ENCODE measurements at places on chromosomes 1 and 21.

GRCh38 chr1:109438798-109439297 is 12.6 kb upstream of the PSMA5 start:
- DNase-seq = no peak

GRCh38 chr1:72013161-72013560 is 269.2 kb downstream of the NEGR1 start:
- no peak for DNase-seq

DNA sequence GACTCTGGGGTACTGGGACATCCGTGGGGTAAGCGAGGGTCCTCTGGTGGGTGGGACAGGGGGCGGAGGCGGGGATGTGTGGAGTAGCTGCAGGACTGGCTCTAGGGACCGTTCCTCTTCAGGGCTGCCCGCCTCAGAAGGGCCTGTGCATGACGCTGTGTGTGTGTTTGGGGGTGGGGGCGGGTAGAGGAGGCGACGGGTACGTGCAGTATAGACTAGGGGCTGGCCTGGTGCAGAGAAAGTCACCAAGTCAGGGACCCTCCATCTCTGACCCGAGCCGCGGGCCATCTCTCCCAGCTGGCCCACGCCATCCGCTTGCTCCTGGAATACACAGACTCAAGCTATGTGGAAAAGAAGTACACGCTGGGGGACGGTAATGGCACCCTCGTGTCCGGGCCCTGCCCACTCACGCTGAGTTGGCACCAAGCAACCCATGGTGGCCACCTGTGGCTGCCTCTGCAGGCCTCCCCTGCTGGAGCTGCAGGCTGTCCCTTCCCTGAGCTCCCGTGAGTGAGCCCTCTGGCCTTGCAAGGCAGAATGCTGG is 342 bp downstream of the GSTM5 start:
- no peak for DNase-seq

- no peak for DNase-seq
Observed at GRCh38 chr21:29678626-29679025, 261.2 kb downstream of the GRIK1 start.

DNA sequence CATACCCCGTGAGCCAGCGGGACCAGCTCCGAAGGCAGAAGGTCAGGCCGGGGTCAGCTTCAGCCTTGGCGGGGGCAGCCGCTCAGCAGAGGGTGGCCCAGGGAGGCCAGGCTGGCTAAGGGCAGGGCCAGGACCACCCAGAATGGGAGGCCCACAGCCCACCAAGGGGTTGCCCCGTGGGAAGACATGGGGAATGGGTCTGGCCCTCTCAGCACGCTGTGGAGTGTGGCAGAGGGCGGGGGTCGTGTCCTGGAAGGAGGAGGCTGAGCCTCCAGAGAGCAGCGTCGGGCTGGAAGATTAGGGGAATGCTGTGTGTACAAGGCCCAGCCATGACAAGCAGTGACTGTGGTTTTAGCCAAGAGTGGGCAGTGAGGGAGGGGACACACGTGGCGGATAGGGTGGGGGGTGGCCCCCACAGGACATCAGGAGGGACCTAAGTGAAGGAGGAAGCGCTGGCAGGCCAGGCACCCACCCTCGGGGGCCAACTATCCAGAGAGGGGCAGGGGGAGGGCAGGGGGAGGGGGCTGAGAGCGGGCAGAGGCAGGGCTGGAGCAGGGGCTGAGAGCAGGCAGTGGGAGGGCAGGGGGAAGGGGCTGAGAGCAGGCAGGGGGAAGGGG is 43.9 kb upstream of the POFUT2 start:
- no peak for DNase-seq

DNA sequence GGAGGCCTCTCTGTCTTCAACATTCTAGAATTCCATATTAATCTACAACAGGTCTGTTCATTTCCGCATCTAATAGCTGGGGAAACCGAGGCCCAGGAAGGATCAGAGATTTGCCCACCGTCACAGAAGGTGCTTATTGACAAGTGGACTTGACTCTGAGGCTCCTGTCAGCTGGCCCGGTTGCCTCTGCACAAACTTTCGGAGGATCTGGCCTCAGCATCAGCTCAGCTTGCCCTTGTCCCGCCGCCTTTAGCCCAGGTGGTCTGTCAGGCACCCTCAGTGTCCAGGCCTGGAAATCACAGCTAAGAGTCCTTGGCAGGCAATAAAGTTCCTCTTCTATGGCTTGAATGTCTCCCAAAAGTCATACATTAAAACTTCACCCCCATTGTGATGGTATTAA is 8.2 kb upstream of the RUNX3 start:
- no peak for DNase-seq

Measured in NCI-H187 (cell line).